ENCODE measurements at places on chromosomes 3 and 15.

DNA sequence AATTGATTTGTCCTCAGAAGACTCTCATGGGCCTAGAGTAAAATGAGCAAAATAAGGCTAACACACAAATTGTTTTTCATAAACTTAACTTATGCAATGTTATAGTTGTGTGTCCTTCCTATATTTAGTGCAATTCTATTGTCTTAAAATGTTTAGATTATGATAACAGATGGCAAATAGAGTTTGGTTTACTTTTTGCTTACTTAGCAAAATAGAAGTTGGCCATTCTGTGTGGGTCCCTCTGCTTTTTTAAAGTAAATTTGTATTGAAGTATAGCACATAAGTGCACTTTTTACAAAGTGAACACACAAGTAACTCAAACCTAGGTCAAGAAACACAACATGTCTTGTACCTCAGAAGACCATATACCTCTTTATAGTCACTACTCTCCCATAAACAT, 150.6 kb upstream of the RARB start:
- DNase-seq: no peak

DNA sequence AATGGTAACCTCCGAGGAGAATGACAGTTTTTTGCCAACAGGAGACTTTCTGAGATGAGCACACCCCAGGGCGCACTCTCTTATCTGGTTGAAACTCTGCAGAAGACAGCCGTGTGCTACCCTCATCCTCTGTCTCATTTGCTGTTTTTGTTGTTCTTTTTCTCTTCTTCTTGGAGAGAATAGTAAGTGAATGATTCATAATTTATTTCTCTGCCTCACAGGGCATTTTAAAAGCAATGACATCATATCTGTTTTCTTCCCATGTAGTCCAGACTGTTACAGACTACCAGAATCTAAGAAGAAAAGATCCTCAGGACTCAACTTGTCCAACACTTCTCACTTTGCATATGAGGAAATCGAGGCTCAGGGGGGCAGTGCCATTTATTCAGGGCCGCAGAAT, 771.1 kb upstream of the GRM7 start:
- no peak for DNase-seq

DNA sequence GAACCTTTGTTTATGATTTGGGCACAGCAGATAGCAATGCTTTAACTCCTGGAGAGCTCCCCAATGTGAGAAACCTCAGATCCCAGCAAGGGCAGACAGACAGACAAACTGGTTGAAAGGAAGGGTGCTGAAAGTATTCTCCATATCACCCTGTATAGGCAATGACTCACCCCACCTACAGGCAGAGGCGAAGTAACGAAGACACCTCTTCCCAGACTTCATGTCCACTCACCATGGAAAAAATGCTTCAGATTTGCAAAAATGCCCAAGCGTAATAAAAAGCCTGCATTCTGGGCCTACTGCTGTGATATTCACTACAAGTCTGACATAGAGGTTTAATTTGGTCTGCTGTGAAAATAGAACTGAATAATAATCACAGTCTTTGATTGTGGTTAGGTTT, 50.5 kb downstream of the THBS1 start:
- no peak for DNase-seq

GRCh38 chr15:69509131-69509530, 56.5 kb downstream of the RPLP1 start:
- no peak for DNase-seq

DNA sequence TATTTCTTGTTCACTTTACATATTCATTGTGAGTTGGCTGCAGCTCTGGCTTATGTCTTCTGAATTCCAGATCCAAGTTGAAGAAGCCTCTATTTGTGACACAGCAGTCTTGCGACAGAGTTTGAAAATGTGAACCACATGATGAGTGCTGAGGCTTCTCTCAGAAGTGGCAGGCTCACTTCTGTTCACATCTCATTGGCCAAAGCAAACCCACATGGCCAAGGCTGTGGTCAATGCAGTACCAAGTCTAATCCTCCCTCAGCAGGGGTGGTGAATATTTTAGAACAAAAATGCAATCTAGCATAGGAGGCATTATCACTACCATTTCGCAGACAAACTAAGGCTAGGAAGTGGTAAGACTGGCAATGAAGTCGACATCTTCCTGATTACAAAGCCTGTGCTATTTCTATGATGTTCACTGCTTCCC, 45.2 kb downstream of the CDCP1 start:
- no peak for DNase-seq

DNA sequence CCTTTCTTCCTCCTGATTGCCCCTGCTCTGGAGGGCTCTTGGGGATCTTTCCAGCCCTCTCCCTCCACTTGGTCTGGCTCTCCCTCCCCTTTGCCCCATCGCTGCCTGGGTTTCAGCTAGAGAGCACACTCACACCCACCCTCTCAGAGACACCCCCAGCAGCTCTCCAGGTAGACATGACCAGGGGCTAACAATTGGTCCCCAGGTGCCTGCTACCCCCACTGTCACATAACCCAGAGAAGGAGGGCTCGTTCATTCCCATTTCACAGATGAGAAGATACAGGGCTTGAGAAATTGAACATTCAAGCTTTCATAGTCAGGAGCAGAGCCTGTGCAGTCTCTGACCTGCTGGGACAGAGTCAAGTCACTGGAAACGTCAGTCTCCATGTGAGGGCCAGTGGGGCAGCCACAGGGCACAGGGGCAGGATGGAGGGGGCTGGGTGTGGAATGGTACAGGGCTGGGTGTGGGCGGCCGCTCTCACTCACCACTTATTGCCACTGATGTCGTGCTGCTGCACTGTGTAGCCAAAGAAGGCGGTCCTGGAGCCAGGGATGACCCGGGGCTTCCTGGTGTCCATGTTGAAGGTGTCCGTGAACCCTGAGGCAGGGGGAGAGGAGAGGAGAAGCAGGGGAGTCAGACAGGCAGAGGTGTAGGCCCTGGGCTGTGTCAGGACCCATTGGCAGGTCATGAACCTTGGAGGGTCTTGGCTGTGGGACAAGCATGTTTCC, 29.4 kb downstream of the ITGA11 start:
- no peak for DNase-seq

GRCh38 chr3:122824465-122825381, 29.9 kb downstream of the SLC49A4 start:
- DNase-seq: no peak

DNA sequence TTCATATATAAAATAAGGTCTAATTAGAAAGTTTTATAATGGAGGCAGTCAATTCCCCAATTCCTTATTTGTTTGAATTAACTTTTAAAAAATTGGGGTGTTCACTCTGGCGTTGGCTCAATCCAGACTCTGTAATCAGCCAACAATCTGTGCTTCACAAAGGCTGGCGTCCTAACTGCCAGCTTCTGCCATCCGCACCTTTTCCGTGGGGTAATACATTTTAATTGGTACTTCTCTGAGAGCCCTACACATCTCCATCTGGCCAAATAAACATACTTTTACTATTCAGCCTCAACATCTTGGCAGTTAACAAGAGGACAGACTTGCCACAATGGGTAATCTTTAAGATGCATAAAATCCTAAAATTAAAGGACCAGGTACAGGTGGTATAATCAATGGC, 125.2 kb upstream of the CCNL1 start:
- DNase-seq: no peak

DNA sequence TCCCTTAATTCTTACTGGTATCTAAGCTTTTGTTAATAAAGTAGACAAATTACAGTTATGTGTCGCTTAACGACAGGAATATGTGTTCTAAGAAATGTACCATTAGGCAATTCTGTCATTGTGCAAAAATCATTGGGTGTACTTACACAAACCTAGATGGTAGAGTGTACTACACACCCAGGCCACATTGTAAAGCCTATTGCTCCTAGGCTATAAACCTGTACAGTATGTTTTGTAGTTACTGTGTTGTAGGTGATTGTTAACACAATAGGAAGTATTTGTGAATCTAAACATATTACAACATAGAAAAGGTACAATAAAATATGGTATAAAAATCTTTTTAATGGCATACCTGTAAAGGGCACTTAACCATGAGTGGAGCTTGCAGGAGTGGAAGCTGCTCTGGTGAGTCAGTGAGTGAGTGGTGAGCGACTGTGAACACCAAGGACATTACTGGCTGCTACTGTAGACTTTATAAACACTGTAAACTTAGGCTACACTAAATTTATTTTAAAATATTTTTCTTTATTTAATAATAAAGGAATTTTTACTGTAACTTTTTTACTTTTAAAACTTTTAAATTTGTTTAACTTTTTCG, 47.4 kb downstream of the FSIP1 start:
- no peak for DNase-seq

GRCh38 chr3:99626417-99626788, 12.0 kb upstream of the COL8A1 start:
- no peak for DNase-seq

- no peak for DNase-seq
Measured at GRCh38 chr15:78508272-78508671, 895 bp downstream of the HYKK start.

GRCh38 chr15:77327168-77327567, 92.7 kb downstream of the PEAK1 start:
- DNase-seq: no peak

DNA sequence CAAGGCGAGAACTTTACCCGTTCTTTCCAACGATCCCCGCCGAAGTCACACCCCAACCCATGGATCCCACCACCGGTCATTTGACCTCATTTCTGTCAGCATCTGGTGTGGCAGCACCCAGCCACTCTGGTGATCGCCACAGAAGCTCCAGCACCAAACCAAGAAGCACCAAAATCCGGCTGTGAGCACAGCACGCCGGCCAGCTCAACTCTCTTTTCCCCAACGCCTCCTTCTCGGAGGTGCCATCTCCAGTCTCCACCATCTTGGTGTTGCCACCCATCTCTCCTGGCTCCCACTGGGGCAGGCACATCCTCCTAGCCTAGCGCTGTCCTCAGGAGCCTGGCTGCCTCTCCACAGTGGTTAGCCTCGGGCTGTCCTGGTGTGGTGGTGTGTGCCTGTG, 6.5 kb downstream of the MUC4 start:
- no peak for DNase-seq

DNA sequence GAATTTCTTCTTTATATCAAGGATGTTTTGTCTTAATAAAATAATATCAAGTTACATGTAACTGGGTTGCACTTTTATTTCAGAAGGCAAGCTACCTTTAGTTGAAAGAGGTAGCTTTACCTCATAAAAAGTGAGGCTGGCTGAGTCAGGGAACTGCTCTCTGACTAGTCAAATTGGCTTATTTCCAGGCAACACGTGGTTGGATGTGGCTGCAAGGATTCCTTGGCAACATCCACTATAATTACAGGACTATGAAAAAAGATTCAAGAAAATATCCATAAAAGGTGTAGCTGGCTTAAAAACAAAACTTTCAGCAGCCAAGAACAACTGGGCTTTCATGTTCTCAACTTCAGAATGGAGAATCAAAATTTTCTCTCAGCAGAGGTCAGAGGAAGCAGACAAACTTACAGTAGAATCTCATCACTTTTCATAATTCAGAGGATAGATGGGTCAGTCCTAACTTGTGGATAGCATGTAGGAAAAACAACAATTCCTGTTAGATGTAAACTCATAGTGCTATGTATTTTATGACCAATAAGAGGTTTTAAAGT, 779.1 kb downstream of the MECOM start:
- no peak for DNase-seq

DNA sequence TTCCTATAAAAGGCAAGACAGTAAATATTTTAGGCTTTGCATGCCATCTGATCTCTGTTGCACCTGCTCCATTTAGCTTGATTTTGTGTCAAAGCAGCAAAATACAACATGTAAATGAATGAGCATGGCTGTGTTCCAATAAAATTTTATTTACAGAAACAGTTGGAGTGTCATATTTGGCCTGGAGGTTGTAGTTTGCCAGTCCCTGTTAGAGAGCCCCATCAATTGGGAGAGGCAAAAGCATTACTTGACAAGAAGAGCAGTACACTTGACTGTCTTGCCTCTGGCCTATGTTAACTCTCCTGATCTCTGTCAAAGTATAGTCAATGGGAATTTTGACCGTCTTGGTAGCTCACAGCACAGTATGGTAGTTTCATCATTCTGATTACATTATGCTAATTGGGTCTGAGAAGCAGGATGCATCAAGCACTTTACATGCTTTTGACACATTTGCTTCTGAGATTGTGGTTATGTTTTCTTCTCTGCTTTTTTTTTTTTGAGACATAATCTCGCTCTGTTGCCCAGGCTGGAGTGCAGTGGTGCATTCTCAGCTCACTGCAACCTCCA, 35.4 kb downstream of the SLC28A2 start:
- DNase-seq: no peak

- no peak for DNase-seq
Measured at GRCh38 chr15:35958975-35959374, 413.0 kb upstream of the DPH6 start.

GRCh38 chr15:85440451-85440850, 60.0 kb downstream of the AKAP13 start:
- DNase-seq: no peak

GRCh38 chr3:158991146-158991705, 189.4 kb downstream of the MFSD1 start:
- DNase-seq: no peak

- no peak for DNase-seq
Measured at GRCh38 chr3:112143251-112143650, 10.2 kb upstream of the GCSAM start.

- no peak for DNase-seq
Measured at GRCh38 chr15:33982516-33982915, 14.2 kb downstream of the CHRM5 start.

- DNase-seq: no peak
Measured at GRCh38 chr3:81998139-81998755, 236.8 kb upstream of the GBE1 start.

DNA sequence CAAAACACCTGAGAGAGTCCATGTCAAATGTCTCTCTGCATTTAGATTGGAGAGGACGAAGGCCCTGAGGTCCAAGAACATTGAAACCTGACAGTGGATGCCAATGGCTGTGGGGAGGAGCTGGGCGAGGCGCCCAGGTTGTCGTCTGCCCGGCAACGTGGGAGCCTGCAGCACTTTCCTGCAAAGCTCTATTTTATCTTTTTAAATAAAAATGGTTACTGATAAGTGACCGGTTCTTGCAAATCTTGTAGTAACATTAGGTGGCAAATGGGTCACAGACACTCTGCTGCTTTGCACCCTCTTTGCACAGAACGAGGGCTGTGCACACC, 19.5 kb upstream of the FANCD2 start:
- no peak for DNase-seq

GRCh38 chr3:51683566-51683965, 12.5 kb downstream of the TEX264 start:
- no peak for DNase-seq

GRCh38 chr3:124620600-124621063, 109.6 kb upstream of the UMPS start:
- DNase-seq: peak; percentile 9

DNA sequence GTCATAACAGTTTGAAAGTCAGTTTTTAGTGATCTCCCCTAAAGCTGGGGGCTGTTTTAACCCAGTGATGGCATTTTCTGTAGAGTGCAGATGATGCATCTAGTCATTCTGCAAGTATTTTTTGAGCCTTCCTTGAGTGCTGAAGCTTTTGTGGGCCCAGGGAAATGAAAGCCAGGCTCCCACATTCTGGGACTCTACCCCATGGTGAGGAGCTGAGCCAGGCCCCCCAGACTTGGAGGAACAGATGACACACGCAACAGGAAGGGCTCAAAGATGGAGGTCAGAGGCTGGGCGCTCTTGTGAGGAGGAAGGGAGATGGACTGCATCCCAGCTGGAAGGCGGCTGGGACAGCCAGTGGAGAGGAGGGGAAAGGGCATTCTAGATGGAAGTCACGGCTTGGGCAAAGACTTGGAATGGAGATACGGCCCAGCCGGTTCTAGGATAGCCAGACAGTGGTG, 40.8 kb downstream of the MRAS start:
- DNase-seq: no peak

GRCh38 chr3:52022323-52023100, 26.8 kb upstream of the RPL29 start:
- no peak for DNase-seq

Data from stimulated activated CD8-positive, alpha-beta memory T cell treated with anti-CD3 and anti-CD28 coated beads, Interleukin-15, amount 100 ng/mL, for 4 hours (primary cell).